A549 treated with dexamethasone at 1 μM for 4 hours (cell line): ENCODE measurements at places on chromosomes 12 and 14. TPM values are rescaled to one million over a fixed set of nuclear protein-coding genes. Genes with fewer than 3 reads are reported as not detected.

ARHGDIB gene
- 0.83 to 1.5 TPM (median 1.3 TPM) in 5 replicates for total RNA-seq

PPM1H gene
- 9.1 to 9.8 TPM (median 9.6 TPM) in 5 replicates for total RNA-seq

MYO1H gene
- total RNA-seq: not detected in 5 replicates

KRT8 gene
- 4,375 to 5,591 TPM (median 5,356 TPM) in 5 replicates for total RNA-seq

ATP2A2 gene
- total RNA-seq: 214 to 307 TPM (median 284 TPM) in 5 replicates

APOF gene
- total RNA-seq: not detected in 5 replicates

RPL10L gene
- not detected in 5 replicates for total RNA-seq

PLEKHG7 gene
- not detected in 5 replicates for total RNA-seq

BICDL1 gene
- total RNA-seq: 2.6 to 5.1 TPM (median 4.5 TPM) in 5 replicates

FZD10 gene
- not detected in 5 replicates for total RNA-seq

HOXC5 gene
- 0.47 to 0.88 TPM (median 0.77 TPM) in 5 replicates for total RNA-seq

LHX5 gene
- total RNA-seq: 0.05 to 0.08 TPM (median 0.06 TPM) in 3 of 5 replicates, not detected in the others

NKX2-1 gene
- 0.05 to 0.11 TPM in 2 of 5 replicates, not detected in the others for total RNA-seq

PPP4R4 gene
- total RNA-seq: 0.24 to 0.44 TPM (median 0.33 TPM) in 5 replicates

MTRFR gene
- 13.2 to 19.6 TPM (median 16.2 TPM) in 5 replicates for total RNA-seq

SLC6A15 gene
- total RNA-seq: 3.2 to 5.5 TPM (median 3.9 TPM) in 5 replicates

ENDOU gene
- total RNA-seq: 0.07 to 0.09 TPM in 2 of 5 replicates, not detected in the others

MANSC1 gene
- 3.5 to 4.8 TPM (median 4.4 TPM) in 5 replicates for total RNA-seq

MDM2 gene
- total RNA-seq: 43.5 to 100 TPM (median 81.5 TPM) in 5 replicates

MIP gene
- 0.15 TPM in 1 of 5 replicates, not detected in the others for total RNA-seq

PRH1 gene
- total RNA-seq: 1.8 to 3.2 TPM (median 2.4 TPM) in 5 replicates

SIRT4 gene
- total RNA-seq: 0.57 to 1.0 TPM (median 0.65 TPM) in 5 replicates

C1QL4 gene
- total RNA-seq: 5.1 to 7.5 TPM (median 6.3 TPM) in 5 replicates

INHBE gene
- 0.04 to 0.13 TPM (median 0.10 TPM) in 4 of 5 replicates, not detected in the other for total RNA-seq

ALDH2 gene
- 68.8 to 81.4 TPM (median 79.4 TPM) in 5 replicates for total RNA-seq

PLEKHD1 gene
- 0.01 to 0.03 TPM (median 0.02 TPM) in 4 of 5 replicates, not detected in the other for total RNA-seq

RERG gene
- 0.17 to 0.31 TPM (median 0.27 TPM) in 5 replicates for total RNA-seq
